ENCODE measurements at places on chromosomes 1 and 21.

DNA sequence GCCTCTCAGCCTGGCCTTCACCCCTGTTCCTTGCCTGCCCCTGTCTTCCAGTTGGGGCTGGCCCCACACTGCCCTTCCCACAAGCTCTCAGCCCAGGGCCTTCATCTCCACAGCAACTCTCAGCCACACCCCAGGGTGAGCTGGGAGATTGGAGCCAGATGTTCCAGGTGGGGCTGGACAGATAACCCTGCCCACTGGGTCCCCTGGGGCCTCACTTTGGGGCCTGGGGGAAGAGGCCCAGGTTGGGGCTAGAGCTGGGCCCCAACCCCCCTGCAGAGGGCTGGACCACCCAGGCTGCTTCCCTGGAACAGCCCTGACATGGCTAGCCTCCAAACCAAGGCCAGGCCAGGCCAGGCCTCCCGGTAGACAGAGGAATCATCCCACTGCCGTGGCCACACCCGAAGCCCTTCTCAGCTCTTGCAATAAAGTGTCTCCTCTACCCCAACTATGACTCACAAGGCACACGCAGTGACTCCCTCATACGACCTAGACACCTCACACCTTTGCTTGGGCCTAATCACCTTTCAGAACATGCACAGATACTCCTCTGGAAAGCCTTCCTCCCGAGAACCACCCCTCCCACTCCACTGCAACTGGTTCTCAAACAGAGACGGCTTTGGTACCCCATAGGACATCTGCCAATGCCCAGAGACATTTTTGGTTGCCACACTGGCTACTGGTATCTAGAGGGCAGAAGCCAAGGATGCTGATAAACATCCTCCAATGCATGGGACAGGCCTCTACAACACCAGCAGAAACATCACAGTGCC lies 22.2 kb downstream of the SLC2A1 start:
- peak; percentile 57 for DNase-seq

DNA sequence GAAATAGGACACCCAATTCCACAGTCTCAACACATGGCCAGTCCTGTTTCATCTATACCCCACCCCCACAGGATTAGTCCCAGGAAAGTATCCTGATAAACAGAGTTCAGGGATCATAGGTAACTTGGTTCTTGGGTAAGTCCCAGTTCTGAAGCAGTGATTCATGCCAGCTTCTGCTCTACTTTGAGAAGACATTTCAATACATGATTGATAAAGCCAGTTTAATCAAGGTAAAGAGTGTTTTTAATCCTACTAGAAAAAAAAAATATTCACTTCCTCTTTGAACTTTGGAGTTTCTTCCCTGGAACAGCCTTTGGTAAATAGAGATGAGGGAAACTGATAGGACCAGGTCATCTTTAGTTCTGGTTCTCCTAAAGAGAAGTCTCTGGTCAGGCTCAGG lies 142.4 kb downstream of the TLR5 start:
- DNase-seq, result no peak

DNA sequence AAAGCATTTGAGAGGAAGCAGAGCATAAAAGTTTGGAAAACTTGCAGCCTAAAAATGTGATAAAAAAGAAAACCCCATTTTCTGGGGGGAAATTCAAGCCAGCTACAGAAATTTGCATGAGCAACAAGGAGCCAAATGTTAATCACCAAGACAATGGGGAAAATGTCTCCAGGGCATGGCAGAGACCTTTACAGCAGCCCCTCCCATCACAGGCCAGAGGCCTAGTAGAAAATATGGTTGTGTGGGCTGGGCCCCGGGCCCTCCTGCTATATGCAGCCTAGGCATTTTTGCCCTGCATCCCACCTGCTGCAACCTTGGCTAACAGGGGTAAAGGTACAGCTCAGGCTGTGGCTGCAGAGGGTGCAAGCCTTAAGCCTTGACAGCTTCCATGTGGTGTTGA lies 299.6 kb upstream of the NCAM2 start:
- no peak for DNase-seq

GRCh38 chr1:22975694-22976093 lies 3.0 kb upstream of the LACTBL1 start:
- DNase-seq, result peak; percentile 46

- DNase-seq, result no peak
Observed at GRCh38 chr1:67861856-67862516, 28.7 kb upstream of the GNG12 start.

DNA sequence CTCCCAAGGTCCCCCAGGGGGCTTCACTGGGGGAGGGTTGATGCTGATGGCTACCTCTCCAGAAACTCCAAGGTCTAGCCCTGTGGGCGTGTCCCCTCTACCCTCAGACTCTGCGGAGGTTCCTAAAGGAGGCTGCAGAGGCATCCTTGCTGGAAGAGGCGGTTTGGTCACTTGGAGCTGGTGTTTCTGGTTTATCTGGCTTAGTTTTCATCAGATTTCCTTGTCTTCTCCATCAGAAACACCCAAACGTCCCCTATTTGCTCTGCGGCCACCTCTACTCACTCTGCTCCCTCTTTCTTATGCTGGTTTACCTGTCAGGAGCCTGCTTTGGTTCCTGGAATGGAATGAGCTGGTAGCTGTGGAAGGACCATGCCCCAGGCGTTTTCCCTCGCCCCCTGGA lies 2.5 kb downstream of the PKP1 start:
- DNase-seq, result no peak

DNA sequence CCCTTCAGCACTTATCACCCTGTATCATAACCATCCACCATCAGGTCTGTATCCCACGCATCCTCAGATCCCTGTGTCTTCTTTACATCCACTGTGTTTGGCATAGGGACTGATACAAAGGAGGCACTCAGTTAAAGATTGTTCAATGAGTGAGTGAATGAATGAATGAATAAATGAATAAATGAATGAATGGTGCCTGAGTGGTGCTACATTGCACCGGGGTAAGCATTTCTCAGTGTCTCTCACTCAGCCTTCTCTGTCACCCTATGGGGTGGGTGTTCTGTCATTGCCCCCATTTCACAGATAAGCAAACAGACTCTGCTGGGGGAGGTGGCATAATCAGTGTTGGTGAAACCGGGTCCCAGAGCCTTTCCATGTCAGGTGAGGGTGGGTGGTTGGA lies 56.6 kb upstream of the ID3 start:
- DNase-seq, result no peak

Measured in cardiac fibroblast (primary cell).